ENCODE measurements at places on chromosomes 2 and 18.

DNA sequence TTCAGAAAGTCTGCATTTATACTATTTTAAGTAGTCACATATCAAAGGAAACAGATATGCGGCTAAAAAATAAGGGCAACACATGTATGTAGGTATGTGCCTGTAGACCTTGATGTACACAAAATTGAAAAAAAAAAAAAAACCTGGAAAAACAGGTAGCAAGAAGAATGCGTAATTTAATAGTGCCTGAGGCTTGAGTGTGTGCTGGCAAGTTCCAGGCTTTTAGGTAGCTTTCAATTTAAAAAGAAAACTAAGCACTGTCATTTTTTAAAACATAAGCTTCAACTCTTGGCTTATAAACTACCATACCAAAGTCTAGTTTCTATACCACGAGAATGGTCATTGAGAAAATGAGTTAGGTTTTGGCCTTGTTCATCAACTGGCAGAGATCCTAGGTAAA, 72.3 kb downstream of the OTX1 start:
- no peak for DNase-seq

DNA sequence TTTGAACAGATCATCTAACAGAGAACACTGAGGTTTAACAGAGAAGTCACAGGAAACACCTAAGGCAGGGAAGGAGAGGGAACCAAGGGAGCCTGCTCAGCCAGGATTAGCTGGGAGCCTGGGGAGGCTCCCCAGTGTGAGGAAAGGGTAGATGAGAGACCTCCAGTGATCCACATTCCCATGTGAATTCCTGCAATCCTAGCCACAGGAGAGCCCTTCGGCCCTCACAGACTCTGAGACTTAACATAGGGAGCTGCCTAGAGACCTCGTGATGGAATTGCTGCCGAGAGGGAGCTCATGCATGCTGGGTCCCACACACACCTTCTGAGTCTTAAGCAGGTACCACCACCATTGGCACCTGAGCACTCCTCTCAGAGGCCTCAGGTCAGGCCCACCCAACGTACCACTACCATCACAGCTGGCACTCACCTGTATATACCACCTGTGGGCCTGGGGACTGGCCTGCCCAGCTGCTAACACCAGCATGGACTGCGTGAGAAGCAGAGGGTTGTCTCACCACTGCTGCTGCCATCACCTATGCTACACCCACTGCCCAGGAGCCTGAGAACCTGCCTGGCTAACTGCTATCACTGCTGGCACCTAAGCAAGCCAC, 225.9 kb upstream of the RASGRP3 start:
- DNase-seq: no peak

DNA sequence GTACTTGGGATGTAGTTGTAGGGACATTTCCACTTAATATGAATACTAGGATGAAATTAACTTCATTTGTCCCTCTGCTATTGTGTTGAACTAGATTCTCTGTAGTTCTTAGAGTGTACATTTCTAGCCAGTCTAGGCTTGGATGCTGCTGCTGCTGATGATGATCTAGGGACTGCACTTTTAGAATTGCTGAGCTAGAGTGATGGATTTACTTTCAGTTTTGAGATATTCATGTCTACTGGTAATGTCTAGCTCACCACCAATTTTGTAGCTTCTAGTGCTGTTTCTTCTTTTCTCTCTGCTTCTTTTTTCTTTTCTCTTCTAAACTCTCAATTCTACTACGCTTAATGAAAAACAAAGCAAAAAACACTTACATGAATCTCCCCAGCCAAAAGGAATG, 49.4 kb downstream of the MRPS9 start:
- DNase-seq: no peak

GRCh38 chr2:37849911-37850310, 75.2 kb upstream of the RMDN2 start:
- no peak for DNase-seq

DNA sequence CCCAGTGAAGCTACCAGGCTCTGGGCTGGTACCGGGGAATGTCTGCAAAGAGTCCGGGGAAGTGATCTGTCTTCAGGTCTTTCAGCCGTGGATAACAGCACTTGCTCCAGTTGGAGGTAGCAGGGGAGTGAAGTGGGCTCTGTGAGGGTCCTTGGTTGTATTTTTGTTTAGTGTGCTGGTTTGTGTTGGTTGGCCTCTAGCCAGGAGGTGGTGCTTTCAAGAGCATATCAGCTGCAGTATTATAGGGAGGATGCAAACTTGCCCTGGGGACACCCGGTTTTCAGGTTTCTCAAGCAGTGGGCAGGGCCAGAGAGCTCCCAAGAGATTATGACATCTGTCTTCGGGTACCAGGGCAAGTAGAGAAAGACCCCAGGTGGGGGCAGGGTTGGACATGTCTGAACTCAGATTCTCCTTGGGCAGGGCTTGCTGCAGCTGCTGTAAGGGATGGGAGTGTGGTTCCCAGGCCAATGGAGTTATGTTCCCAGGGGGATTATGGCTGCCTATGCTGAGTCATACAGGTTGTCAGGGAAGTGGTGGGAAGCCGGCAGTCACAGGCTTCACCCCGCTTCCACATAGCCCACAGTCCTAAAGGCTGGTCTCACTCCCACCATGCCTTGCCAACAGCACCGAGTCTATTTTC, 34.4 kb downstream of the ACAA2 start:
- DNase-seq: no peak

GRCh38 chr2:178328037-178328436, 122.9 kb downstream of the PRKRA start:
- DNase-seq: no peak

DNA sequence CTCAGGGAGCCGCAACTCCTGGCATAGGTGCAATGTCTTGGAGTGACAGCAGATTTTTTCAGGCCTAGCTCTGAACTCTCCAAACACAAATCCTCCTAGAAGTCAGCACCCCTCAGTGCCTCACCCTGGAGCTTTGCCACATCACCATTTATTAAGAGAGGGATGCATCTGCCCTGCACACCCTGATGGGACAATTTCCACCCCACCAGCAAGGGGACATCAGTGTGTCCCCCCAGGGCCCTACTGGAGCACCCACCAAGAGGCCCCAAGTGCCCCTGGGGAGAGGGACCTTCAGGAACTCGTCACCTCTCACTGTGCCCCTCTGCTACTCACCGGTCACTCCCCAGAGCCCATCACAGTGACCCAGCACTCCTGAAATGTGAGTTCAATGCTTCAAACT, 144.7 kb downstream of the NDUFA10 start:
- DNase-seq: no peak

- no peak for DNase-seq
Measured at GRCh38 chr2:24238158-24238557, 63.3 kb downstream of the FAM228A start.

DNA sequence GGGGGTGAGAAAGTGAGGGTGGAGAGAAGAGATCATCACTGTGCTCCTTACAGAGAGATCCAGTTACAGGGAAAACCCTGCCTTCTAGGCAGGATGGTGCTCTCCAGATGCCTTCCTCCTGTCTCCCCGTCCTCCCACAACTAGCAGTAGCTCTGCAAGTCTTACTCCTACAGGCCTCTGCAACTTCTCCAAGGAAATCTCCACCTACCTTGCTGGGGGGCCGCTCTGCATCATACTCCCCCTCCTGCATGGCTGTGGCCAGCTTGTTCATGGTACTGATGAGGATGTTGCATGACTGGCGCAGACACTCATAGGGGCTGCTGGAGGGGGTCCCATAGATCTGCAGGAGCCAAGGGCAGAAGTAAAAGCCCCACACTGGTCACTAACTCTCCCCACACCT, 14.1 kb downstream of the DCTN1 start:
- no peak for DNase-seq

- DNase-seq: no peak
Measured at GRCh38 chr2:119531292-119531691, 7.0 kb upstream of the SCTR start.

- no peak for DNase-seq
Measured at GRCh38 chr2:147439986-147440385, 404.8 kb upstream of the ACVR2A start.

DNA sequence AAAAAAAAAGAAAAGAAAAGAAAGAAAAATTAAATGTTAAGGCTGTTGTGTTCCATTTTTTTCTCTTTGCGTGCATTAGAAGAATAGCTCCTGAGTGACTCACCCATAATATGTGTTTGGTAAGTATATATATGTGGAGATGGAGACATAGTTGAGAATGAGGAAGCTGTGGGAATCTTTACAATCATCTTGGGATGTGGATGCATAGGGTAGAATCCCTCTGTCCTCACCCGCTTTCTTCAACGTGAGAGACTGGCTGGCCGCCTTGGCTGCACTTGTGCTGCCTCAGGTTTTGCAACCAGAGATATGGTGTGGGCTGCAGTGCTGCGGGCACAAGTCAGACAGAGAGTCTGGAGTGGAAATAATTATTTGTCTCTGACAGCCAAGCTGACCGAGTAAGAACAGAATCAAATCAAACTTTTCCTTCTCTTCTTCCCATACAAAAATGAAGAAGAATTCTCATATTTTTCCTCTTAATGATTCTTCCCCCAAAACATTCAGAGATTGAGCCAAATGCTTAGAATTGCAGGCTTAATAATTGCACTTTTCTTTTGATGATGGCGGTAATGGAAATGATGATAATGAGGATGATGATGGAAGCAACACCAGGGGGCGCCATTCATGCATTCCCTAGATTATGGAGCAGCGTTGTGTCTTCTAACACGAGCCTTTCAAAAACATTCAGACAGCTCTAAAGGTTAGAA, 48.5 kb downstream of the SERPINB7 start:
- no peak for DNase-seq
